H9 (cell line): ENCODE measurements at places on chromosomes 16 and 17. TPM values are rescaled to one million over a fixed set of nuclear protein-coding genes. Genes with fewer than 3 reads are reported as not detected.

- peak; percentile 9 for DNase-seq
Observed at GRCh38 chr17:33464669-33465280, 171.7 kb upstream of the ASIC2 start.

Gene ZP2
- not detected in 2 replicates for total RNA-seq

DNA sequence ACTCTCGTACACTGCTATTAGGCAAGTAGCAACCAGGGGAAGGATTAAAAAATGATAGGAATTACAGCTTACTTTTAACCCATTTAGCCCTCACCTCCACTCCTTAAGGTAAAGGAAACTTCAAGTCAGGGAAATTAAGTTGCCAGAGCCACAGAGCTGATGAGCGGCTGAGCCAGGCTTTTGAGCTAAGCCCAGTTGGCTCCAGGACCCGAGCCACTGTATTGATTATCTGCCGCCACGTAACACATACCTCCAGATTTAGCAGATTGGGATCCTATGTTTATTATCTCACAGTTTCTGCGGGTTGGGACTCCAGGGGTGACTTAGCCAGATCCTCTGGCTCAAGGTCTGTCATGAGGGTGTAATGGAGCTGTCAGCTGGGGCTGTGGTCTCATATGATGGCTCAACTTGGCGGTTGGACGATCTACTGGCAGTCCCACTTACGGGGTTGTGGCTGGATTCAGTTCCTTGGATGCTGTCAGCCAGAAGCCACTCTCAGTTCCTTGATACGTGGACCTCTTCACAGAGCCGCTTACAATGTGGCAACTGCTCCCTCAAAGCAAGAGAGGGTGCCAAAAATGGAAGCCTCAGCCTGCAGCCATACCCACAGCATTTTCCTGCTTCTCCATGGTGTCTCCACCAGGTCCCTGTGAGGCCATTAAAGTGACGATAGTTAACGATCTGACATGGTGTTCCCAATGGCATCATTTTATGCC, 57.3 kb downstream of the TMEM186 start:
- no peak for DNase-seq

DNA sequence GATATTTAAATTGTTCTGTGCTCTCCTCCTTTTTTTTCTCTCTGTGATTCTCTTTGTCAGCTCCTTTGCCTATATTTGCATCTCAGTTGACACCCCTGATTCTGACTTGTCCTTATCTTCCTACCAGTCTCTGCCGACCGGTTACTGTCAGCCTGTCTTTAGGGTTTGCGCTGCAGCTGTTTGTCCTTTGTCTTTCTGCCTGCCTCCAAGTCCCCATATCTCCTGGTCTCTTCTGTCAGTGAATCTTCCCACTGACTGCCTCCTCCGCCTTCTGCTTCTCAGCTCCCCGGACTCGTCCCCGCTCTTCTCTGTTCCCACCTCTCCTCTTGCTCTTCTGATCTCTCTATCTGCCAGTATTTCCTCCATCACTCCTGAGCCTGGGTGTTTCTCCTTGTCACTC, 5.2 kb downstream of the TLCD2 start:
- DNase-seq, result no peak

GRCh38 chr17:45426561-45426960, 6.1 kb downstream of the ARHGAP27 start:
- no peak for DNase-seq

Gene RAB37
- total RNA-seq, result 2.5 and 3.6 TPM in 2 replicates

GRCh38 chr17:34066528-34066927, 188.6 kb upstream of the CCL2 start:
- DNase-seq, result no peak

DNA sequence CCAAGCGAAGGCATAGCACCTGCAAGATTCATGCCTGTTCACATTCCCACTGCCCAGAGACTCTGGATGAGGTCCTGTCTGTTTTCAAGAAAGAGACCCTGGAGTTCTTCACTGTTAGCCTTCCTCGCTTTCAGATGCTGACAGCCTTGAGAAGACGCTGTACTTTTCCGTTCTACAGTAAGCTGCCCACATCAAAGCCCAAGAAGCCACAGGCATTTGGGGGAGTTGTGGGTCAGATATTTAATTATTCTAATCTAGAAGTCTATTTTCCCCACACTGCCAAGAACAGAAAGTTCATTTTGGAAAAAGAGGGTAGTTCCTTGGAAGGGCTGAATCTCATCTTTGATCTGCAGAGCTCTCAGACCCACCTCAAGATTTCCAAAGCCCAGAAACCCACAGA, 127.9 kb downstream of the AXIN2 start:
- no peak for DNase-seq

Gene WFIKKN2
- total RNA-seq, result 1.0 and 1.1 TPM in 2 replicates

Gene CEP295NL
- total RNA-seq, result 0.42 and 0.66 TPM in 2 replicates

GRCh38 chr17:67779098-67779672, 46.1 kb upstream of the BPTF start:
- peak; percentile 88 for DNase-seq

Gene NTN1
- total RNA-seq, result 1.2 and 1.3 TPM in 2 replicates

- DNase-seq, result no peak
Observed at GRCh38 chr17:28471531-28472342, 1.7 kb upstream of the SLC13A2 start.
